Effector CD8-positive, alpha-beta T cell (primary cell): ENCODE measurements at places on chromosomes 13 and 19.

DNA sequence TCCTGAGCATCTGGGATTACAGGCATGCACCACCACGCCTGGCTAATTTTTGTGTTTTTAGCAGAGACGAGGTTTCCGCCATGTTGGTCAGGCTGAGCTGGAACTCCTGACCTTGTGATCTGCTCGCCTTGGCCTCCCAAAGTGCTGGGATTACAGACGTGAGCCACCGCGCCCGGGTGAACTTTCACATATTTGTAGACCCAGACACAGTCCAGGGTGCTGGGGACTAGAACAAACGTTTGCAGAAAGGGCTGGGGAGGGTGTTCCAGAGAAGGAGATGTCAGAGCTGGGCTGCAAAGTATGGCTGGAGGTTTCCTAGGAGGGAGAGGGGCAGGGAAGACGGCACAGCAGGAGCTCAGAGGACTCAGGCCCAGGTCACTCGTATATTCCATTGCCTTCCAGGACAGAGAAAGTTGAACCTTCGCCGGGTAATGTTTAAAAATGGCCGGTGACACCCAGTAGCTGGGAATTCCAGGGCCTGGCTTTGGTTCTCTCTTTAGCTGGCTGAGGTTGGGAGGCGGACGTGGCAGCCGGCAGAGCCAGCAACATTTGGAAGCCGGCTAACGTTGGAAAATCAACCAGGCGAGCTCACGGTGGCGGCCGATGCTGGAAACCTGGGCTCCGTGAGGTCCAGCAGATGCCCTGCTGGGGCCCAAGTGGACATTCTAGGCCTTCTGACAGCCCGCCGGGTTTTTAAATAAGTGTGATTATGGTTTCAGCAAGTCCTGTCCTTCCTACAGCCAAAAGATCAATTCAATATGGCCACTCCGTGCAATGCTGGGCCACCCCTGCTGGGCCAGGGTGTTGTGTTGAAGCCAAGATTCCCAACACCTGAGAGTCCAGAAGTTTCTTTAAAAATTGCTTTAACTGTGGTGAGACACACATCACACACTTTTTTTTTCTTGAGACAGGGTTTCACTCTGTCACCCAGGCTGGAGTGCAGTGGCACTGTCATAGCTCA is 41.5 kb downstream of the NFIC start:
- no peak for DNase-seq

DNA sequence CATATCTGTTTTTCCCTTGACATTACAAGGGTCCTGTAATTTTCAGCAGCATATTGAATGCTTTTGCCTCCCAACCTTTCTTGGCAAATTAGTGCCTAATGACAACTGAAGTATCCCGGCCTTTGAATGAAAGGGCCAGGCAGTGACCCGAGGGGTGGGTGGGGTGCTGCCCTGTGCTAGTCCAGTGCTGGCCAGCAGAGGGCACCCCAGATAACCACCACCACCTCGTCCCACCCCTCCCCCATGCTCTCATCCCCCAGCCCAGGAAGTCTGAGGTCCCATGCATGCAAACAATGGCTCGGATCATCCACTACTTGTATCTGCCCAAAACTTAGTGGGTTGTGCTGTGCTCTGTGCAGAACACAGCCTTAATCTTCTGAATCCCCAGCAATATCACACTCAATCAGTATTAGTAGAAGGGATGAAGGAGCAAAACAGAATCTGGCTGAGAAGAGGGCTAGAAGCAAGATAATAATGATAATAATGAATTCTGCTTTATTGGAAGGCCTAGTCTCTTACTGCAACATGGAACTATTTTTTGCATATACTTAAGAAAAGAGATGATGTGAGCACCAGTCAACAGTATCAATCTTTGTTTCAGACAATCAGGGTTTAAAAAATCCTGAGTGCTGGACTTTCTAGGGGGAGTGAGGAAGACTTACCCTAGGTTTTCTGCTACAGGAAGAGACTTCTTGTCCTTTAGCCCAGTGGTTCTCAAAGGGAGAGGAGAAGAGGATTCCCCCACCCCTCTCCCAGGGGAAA is 3.8 kb downstream of the ATP12A start:
- peak; percentile 14 for DNase-seq

- DNase-seq, result no peak
These were observed 6.0 kb downstream of the KCNC3 start for GRCh38 chr19:50322931-50323781.

DNA sequence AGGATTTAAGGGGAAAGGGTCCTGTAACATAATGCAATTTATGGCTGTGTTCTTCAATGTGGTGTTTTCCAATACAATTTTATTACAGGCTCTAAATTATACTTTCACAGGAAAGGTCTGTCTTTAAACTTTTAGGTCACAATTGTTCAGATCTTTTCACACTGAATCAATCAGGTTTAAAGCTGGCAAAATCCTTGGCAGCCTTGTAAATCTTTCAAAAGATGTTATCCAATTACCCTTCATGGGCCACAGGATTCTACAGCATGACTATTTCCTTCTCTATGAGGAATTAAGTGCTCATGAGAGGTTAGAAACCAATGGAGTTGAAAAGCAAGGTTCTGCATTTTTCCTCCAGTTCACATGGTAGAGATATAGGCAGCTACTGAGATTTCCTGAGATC is 211.5 kb upstream of the MIR17HG start:
- no peak for DNase-seq

DNA sequence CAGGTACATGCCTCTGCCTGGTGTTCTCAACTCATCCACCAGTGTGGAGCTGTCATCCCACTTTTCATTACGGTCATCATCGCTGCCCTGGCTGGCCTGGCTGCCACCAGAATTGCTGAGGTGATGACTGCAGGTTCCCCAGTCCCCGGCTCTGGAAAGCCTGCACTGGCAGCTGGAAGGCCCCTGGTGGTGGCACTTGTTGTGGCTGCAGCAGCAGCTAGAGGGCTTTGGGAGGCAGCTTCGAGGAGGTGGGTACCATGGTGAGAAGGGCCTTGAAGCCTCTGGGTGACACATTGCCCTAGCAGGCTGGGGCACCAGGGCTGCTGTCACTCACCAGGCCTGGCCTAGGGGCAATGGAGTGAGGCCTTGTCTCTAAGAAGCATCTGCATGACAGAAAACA is 25.3 kb upstream of the ZNF14 start:
- DNase-seq, result no peak

- no peak for DNase-seq
These were observed 3.7 kb downstream of the TMED1 start for GRCh38 chr19:10831987-10832938.

- DNase-seq, result peak; percentile 7
These were observed at the start of gene FRY for GRCh38 chr13:32031025-32031814. Gene FRY, plus strand, starts transcription at chr13:32031774. Its CDS starts 22 bp downstream, at chr13:32031796.

DNA sequence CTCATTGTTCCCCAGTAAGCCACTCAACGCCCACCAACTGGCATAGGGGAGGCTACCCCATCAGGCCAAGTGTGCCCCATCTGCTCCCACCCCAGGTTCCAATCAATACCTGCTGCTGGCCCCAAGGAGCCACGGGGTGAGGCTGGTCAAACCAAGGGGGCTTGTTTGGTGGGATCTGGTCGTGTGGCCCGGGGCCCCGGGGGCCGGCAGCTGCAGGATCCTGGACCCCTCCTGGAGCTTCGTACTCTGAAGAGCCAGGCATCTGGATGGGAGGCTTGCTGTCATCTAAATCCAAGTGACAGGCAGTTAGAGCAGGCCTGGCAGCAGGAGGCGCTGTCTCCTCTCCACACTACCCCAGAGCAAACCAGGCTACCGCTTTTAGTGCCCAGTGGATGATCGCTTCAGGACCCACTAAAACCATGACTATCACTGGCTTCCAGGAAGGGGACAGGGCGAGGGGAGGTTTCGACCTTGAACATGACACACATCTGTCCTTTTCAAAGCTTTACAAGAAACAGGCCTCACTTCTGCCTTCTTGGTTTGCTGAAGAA is 14.2 kb downstream of the CHERP start:
- peak; percentile 5 for DNase-seq

DNA sequence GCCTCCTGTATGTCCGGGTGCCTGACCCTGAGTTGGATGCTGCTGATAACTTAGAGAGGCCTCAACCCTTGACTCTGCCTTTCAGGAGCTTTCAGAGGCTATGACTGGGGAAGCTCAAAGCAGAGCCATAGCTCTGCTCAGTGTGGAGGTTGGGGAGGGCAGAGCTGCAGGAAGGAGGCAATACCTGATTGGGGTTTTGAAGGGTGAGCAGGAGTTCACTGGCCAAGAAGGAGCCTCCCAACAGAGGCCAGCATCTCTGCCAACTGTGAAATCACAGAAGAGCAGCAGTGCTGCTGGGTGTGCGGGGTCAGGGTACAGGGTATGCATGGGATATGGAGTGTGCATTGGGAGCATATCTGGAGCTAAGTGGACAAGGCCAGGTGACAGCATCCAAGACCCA is 21.6 kb downstream of the TMEM38A start:
- DNase-seq, result no peak

DNA sequence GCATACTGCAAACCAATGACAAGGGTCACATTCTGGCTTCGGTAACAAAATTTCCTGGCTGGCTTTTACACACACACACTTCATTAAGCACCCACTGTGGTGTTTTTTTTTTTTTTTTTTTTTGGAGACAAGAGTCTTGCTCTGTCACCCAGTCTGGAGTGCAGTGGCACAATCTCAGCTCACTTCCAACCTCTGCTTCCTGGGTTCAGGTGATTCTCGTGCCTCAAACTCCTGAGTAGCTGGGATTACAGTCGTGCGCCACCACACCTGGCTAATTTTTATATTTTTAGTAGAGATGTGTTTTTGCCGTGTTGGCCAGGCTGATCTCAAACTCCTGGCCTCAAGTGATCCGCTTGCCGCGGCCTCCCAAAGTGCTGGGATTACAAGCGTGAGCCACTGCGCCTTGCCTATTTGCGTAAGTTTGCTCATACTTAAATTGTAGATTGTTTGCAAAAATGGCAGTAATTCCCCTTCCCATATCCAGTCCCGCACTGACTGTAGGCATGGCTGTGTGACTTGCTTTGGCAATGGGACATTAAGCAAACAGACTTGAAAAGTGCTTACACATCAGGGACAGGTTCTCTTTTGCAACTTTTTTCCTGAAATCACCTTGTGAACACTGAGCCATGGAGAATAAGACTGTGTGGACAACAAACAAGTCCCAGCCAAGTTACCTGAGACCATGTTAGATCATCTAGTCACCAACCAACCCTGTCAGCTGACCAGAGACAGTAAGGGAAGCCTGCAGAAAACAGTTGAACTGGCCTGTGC is 42.1 kb upstream of the EBPL start:
- no peak for DNase-seq

DNA sequence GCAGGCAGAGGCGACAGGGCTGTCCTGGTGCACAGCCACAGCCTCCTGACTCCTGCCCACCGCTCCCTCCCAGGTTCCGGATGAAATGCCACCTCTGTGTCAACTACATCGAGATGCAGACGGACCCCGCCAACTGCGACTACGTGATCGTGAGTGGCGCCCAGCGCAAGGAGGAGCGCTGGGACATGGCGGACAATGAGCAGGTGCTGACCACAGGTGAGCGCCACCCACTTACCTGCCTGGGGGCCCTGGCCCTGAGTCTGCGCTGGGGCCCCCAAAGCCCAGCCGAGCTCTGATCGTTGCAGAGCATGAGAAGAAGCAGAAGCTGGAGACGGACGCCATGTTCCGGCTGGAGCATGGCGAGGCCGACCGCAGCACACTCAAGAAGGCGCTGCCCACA is 5.5 kb upstream of the MRI1 start:
- DNase-seq, result no peak

GRCh38 chr13:57813651-57814050 is 182.1 kb downstream of the PCDH17 start:
- no peak for DNase-seq

GRCh38 chr13:48838193-48838973 is 137.3 kb upstream of the FNDC3A start:
- DNase-seq, result no peak

GRCh38 chr19:55690769-55691545 is 15.9 kb downstream of the EPN1 start:
- no peak for DNase-seq

GRCh38 chr19:33376941-33377557 is 3.5 kb downstream of the CEBPG start:
- no peak for DNase-seq

DNA sequence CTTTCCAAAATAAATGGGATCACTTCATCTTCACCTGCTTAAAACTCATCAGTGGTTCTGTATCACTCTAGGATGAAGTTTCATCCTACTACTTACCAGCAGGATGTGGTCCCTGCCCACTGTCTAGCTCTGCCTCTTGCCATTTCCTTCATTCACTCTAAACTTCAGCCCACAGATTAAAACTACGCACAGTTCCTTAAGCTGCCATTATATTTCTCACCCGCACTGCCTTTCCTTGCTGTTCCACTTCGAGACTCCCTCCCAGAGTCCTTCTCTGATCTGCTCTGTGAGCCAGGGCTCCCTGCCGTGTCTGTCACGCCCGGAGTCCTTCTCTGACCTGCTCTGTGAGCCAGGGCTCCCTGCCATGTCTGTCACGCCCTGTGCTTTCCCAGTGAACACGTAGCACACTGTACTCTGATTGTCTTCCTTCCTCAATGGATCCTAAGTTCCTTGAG is 52.0 kb upstream of the NPAS1 start:
- DNase-seq, result no peak

DNA sequence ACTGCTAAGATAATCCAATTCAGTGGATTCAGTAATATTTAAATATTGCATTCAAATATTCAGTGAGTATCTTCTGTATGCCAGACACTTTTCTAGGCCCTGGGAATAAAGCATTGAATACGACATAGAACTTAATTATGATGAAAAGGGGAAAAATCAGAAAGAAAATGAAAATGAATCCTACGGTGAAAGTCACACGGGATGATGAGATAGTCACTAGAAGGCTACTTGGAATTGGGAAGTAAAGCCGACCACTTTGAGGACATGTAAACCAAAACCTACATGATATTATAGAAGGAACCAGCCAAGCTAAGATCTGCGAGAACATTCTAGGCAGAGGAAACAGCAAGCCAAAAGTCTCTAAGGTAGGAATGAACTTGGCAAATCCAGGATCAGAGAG is 10.1 kb downstream of the DPY19L3 start:
- DNase-seq, result no peak

GRCh38 chr13:27251166-27252091 is at the start of gene RPL21:
Gene RPL21, plus strand, starts transcription at chr13:27251558. Its CDS starts 2,219 bp downstream, at chr13:27253777.
- peak; percentile 93 for DNase-seq

- no peak for DNase-seq
These were observed 42.7 kb downstream of the CAPN12 start for GRCh38 chr19:38701455-38702063.

DNA sequence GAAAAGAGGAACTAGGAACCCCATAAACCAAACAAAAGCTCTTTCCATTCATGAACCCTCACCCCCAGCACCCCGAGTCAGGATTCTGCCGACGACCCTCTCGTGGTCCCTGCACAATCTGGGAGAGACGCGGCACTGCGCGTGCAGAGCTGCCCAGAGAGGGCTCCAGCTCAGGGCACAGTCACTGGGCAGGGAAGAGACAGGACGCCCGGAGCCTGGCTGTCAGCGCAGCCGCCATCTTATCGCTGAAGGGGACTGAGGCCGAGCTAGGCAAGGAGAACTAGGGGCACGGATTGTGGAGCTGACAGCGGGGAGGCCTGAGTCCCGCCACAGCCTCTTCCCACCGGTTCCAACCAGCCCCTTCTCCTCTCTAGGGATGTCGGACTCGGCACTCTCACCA is 349 bp downstream of the ZNF98 start:
- DNase-seq, result no peak
